Regular cardiac myocyte (primary cell): ENCODE measurements at places on chromosomes 5 and 9. TPM values are rescaled to one million over a fixed set of nuclear protein-coding genes. Genes with fewer than 3 reads are reported as not detected.

ADAMTS19 gene
- total RNA-seq, result under 0.01 and 0.28 TPM in 2 replicates

PKD2L2 gene
- total RNA-seq, result 0.38 TPM in 1 of 2 replicates, not detected in the other

CA9 gene
- 0.38 and 2.8 TPM in 2 replicates for total RNA-seq

GABRB2 gene
- total RNA-seq, result under 0.01 TPM in 2 replicates

PLEKHG4B gene
- total RNA-seq, result 0.28 and 0.38 TPM in 2 replicates

DNAJC21 gene
- total RNA-seq, result 44.0 and 53.5 TPM in 2 replicates

QRFP gene
- total RNA-seq, result not detected in 2 replicates

EDIL3 gene
- 83.2 and 246 TPM in 2 replicates for total RNA-seq

CNTLN gene
- 8.6 and 10.1 TPM in 2 replicates for total RNA-seq

MYOZ3 gene
- 0.38 and 0.85 TPM in 2 replicates for total RNA-seq

WHRN gene
- total RNA-seq, result 0.19 and 0.56 TPM in 2 replicates

CNTFR gene
- not detected in 2 replicates for total RNA-seq

SPATA31A3 gene
- total RNA-seq, result not detected in 2 replicates

WDR38 gene
- total RNA-seq, result not detected in 2 replicates

ANKDD1B gene
- total RNA-seq, result 0.19 and 0.56 TPM in 2 replicates

COL5A1 gene
- 222 and 254 TPM in 2 replicates for total RNA-seq

CCNO gene
- under 0.01 and 0.56 TPM in 2 replicates for total RNA-seq

S1PR3 gene
- total RNA-seq, result 26.8 and 52.9 TPM in 2 replicates

FOXD4L3 gene
- total RNA-seq, result under 0.01 and 0.28 TPM in 2 replicates

BTNL3 gene
- not detected in 2 replicates for total RNA-seq

FOXD4L4 gene
- under 0.01 TPM in 2 replicates for total RNA-seq

ORM2 gene
- not detected in 2 replicates for total RNA-seq

MLANA gene
- not detected in 2 replicates for total RNA-seq

ADRB2 gene
- total RNA-seq, result 0.56 and 1.5 TPM in 2 replicates

CTSV gene
- total RNA-seq, result under 0.01 and 0.38 TPM in 2 replicates

GABRA1 gene
- not detected in 2 replicates for total RNA-seq

OTULINL gene
- 0.19 and 0.56 TPM in 2 replicates for total RNA-seq

ANKRD34B gene
- total RNA-seq, result not detected in 2 replicates

PCDHGA1 gene
- 0.38 and 1.4 TPM in 2 replicates for total RNA-seq

C9 gene
- total RNA-seq, result 0.28 and 0.38 TPM in 2 replicates

SPTLC1 gene
- 112 and 143 TPM in 2 replicates for total RNA-seq

MSX2 gene
- 0.38 and 1.1 TPM in 2 replicates for total RNA-seq

PPP3R2 gene
- total RNA-seq, result not detected in 2 replicates

DAP gene
- total RNA-seq, result 31.1 and 32.1 TPM in 2 replicates

SCGB3A2 gene
- 0.85 TPM in 1 of 2 replicates, not detected in the other for total RNA-seq

IRGM gene
- not detected in 2 replicates for total RNA-seq

FBXW11 gene
- 88.2 and 110 TPM in 2 replicates for total RNA-seq

RETREG1 gene
- 0.38 and 1.4 TPM in 2 replicates for total RNA-seq

LYRM7 gene
- total RNA-seq, result 8.8 and 11.3 TPM in 2 replicates

PKN3 gene
- total RNA-seq, result 0.28 and 1.7 TPM in 2 replicates

GABRP gene
- total RNA-seq, result under 0.01 TPM in 1 of 2 replicates, not detected in the other

CNOT6 gene
- total RNA-seq, result 7.3 and 13.0 TPM in 2 replicates

CDKN2B-AS1 gene
- 1.5 and 3.7 TPM in 2 replicates for total RNA-seq

HK3 gene
- total RNA-seq, result not detected in 2 replicates

CDH10 gene
- 1.9 and 3.9 TPM in 2 replicates for total RNA-seq
